ENCODE measurements at places on chromosomes 2 and 18. TPM values are rescaled to one million over a fixed set of nuclear protein-coding genes. Genes with fewer than 3 reads are reported as not detected.

Gene NR4A2
- 0.04 TPM for total RNA-seq

Gene HOXD13
- total RNA-seq = not detected

Gene DSC1
- not detected for total RNA-seq

Gene SDC1
- total RNA-seq = 13.3 TPM

Gene FAM228A
- total RNA-seq = 1.7 TPM

Gene MAPK4
- 68.9 TPM for total RNA-seq

- peak; percentile 0 for DNase-seq
- H3K27ac ChIP-seq = peak overlapping the region; percentile 75
- H3K4me3 ChIP-seq = no peak overlapping the region
- H3K4me1 ChIP-seq = no peaks in the 10 kb centered on the region
- H3K36me3 ChIP-seq = peaks cover 13% of the 10 kb centered on the region
Observed at GRCh38 chr2:32135409-32135808, 30.3 kb upstream of the SLC30A6 start.

DNA sequence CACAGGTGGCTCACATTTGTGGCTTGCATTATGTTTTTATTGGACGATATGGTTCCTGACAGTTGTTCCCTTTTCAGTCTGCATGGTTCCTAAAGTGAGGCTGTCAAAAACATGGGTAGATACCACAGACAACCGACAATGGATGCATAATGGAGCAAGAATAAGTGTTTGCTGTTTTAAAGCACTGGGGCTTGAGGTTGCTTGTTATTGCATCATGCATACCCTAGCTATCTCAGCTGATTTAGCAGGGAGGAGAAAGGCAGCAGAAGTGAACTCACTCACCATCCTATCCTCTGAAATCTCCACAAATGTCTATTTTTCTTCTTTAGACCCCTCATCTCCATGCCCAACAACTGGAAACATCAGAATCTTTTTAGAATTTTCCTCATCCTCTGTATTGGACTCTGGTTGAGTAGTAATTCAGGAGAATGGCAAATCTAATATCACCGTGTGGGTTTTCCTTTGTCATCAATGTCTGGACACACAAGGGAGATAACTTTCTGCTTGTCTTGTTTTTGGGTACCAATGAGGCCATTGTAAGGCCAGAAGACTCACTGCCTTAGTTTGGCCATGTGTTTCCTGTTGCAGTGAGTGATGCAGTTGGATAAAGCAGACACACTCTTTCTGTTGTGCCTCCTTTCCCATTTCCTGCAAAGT is 46.7 kb downstream of the FBXO48 start:
- no peak for DNase-seq
- no peaks in the 10 kb centered on the region for H3K36me3 ChIP-seq
- H3K4me1 ChIP-seq = peaks cover 21% of the 10 kb centered on the region
- no peaks in the 10 kb centered on the region for H3K27me3 ChIP-seq

- H3K27me3 ChIP-seq = no peaks in the 10 kb centered on the region
- H3K4me1 ChIP-seq = peaks cover 12% of the 10 kb centered on the region
- H3K27ac ChIP-seq = peak overlapping the region; percentile 23
- H3K4me3 ChIP-seq = no peak overlapping the region
- H3K36me3 ChIP-seq = peaks cover 3% of the 10 kb centered on the region
Observed at GRCh38 chr2:173226899-173227698, 127.6 kb upstream of the CDCA7 start.

DNA sequence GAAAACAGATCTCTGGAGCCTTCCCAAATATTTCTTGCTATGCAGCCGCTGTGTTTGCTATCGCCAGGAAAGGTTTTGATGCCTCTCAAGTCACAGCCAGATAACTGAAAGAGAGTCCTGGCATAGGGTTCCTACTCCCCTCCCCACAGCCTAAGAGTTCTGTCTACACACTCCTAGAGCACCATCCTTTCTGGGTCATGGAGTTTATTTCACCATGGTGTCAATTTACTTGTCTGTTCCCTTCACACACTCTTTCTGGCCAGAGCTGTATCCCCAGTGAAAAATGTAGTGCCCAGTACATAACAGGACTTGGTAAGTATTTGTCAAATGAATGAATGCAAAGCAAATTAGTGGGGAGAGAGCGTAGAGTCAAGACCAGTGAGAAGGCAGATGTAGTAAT is 185.3 kb downstream of the HAUS1 start:
- peaks cover 13% of the 10 kb centered on the region for H3K4me1 ChIP-seq
- H3K27ac ChIP-seq = no peak overlapping the region
- H3K27me3 ChIP-seq = no peaks in the 10 kb centered on the region

- DNase-seq = peak; percentile 10
- H3K4me3 ChIP-seq = no peak overlapping the region
- H3K36me3 ChIP-seq = no peaks in the 10 kb centered on the region
- no peaks in the 10 kb centered on the region for H3K27me3 ChIP-seq
- H3K4me1 ChIP-seq = no peaks in the 10 kb centered on the region
Observed at GRCh38 chr18:52903857-52904256, 563.9 kb downstream of the DCC start.

DNA sequence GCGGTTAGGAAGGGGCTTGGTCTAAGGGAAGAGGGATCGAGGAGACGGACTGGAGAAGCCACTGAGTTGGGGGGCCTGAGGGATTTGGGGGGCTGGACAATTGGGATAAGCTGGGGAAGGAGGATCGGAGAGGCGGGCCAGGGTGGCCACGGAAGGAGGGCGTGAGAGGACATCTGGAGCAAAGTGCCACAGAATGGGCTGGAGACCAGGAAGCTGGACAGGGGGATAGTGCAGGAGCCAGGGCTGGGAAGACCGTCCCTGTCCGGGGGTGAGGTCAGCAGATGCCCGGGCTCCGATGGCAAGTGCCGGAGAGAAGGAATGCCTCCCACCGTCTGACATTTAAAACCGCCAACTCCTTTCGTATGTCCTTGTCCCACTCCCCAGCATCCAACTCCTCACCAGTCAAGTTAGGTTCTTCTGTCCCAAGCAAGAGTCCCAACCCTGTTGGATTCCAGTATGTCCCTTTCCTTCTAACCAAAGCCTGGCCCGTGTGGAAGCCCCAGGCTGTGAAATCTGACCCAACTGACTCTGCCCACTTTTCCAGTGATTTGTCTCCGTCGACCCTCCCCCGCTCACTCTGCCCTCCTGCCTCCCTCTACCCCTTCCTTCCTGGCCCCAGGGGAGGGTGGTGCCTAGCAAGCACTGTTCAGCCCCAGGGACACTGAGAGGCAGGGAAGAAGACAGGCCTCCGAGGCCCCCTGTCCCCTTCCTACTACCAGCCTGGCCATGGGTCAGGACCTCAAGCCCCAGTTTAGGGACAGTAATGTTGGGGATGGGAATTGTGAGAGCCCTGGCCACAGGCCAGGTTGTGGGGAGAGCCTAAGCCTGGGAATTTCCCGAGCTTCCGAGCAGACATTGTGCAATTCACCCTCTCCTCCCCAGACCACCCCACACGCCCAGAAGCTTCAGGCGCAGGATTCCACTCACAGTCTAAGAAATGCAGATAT is 31.5 kb upstream of the TMBIM1 start:
- H3K27me3 ChIP-seq = no peaks in the 10 kb centered on the region
- DNase-seq = peak; percentile 92
- peak overlapping the region; percentile 79 for H3K27ac ChIP-seq
- H3K36me3 ChIP-seq = no peaks in the 10 kb centered on the region

DNA sequence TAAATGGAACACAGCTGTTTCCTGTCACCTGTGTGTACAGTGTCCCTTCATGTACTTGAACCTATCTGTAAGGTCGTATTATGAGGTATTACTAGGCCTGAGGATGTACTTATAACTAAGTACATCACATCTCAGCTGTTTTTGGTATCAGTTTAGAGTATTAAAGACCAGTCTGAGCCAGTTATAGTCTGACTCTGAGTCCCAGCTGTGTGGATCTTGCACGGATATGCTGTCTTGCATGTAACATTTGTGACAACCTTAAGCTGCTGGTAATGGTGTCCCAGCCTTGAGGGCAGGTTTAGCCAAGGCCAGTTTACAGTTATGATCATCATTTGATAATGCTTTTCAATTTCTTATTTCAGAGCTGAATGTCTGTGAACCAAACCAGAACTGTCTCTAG is 496.3 kb downstream of the SLC4A3 start:
- H3K4me3 ChIP-seq = no peak overlapping the region
- H3K4me1 ChIP-seq = no peaks in the 10 kb centered on the region
- DNase-seq = no peak
- no peak overlapping the region for H3K27ac ChIP-seq
- no peaks in the 10 kb centered on the region for H3K36me3 ChIP-seq

DNA sequence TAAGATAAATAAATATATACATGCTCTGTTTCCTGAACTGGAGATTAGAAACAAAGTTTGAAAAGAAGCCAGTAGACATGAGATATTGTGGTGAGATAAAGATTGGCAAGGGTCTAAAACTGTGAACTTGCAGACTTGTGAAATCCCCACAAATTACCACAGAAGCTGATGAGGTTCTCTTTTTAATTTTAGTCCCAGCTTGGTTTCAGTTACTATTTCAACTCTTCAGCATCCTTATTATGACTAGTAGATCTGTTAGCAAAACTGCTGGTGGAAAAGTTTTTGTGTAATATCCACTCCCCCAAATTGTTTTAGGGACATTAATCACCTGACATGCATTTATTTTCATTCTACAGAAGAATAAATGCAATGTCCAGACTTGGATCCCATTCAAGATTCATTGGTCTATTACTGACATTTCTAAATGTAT is 20.8 kb downstream of the RASGRP3 start:
- DNase-seq = no peak
- no peak overlapping the region for H3K4me3 ChIP-seq
- no peaks in the 10 kb centered on the region for H3K36me3 ChIP-seq
- no peak overlapping the region for H3K27ac ChIP-seq
- no peaks in the 10 kb centered on the region for H3K27me3 ChIP-seq

DNA sequence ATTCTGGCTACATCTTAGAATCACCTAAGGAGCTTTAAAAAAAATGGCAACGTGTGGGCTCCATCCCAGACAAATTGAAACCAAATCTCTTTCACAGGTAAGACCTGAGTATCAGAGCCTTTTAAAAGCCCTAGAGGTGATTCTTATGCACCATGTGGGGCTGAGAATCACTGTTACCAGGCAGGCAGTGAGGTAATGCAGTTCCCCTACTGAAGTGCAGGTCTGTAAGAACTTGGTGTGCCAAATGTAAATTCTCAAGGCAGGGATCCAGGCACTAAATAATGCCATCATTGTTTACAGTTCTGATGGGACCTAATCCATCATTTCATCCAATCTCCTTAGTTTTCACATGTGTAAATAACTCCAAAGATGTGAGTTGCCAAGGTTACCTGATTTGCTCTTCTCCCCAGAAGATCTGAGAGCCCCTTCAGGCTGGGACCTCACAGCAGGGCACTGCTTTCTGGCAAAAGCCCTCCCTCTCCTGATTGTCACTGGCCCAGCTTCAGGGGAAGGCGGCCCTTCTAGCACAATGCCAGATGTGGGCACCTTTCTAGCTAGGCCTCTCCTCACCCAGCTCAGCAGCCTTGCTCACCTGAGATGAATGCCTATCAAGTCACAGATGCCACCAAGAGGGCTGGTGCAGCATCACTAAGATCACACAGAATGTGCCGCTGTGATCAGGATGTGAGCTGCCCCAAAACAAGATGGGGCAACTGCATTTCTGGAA is 73.6 kb upstream of the RGPD5 start:
- no peaks in the 10 kb centered on the region for H3K27me3 ChIP-seq
- no peaks in the 10 kb centered on the region for H3K36me3 ChIP-seq
- H3K4me1 ChIP-seq = peaks cover 5% of the 10 kb centered on the region
- no peak overlapping the region for H3K4me3 ChIP-seq

- H3K27me3 ChIP-seq = no peaks in the 10 kb centered on the region
- no peak overlapping the region for H3K27ac ChIP-seq
- H3K4me3 ChIP-seq = no peak overlapping the region
- DNase-seq = no peak
- H3K36me3 ChIP-seq = no peaks in the 10 kb centered on the region
- no peaks in the 10 kb centered on the region for H3K4me1 ChIP-seq
Observed at GRCh38 chr2:83808878-83809277, 650.2 kb downstream of the SUCLG1 start.
